Stimulated activated naive CD4-positive, alpha-beta T cell (primary cell): ENCODE measurements at places on chromosomes 4 and X.

DNA sequence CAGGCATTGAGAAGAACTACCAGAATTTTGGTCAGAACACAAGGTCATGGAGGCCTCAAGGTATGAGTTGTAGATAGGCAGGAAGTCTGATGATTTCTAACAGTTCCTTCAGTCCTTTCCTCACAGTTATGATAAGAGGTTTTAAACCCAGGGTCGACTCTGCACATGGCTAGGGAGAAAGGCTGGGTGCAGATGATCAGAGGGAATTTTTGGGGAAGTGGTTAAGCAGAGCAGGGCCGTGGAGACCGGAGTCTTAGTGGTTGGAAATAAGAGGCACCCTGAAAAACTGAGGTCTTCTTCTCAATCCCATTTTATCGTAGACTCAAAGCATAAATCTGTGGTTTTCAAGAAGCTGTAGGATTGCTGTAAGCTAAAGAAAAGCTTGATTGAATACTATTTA lies 118.5 kb upstream of the ANK2 start:
- no peak for DNase-seq

DNA sequence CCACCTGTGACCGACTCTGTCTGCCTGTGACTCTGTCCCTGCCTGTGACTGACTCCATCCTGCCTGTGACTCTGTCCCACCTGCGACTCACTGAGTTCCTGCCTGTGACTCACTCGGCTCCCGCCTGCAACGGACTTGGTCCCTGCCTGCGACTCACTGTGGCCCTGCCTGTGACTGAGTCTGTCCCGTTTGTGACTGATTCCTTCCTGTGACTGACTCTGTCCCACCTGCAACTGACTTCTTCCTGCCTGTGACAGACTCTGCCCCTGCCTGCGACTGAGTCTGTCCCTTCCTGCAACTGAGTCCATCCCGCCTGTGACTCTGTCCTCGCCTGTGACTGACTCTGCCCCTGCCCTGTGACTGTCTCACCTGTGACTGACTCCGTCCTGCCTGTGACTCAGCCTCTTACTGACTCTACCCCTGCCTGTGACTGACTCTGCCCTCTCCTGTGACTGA lies 9.6 kb upstream of the UVSSA start:
- no peak for DNase-seq

DNA sequence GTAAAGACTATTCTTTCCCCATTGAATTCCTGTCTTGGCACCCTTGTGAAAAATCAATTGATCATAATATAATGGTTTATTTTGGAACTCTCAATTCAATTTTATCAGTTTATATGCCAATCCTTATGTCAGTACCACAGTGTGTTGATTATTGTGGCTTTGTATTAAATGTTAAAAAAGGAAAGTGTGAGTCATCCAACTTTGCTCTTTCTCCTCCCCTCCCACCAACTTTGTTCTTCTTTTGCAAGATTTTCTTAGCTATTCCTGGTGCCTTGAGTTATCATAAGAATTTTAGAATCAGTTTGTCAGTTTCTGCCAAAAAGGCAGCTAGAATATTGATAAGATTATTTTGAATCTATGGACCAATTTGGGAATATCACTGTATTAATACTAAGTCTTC lies 11.2 kb upstream of the RNF175 start:
- DNase-seq, result no peak

GRCh38 chrX:132270699-132271098 lies 51.5 kb upstream of the RAP2C start:
- no peak for DNase-seq

DNA sequence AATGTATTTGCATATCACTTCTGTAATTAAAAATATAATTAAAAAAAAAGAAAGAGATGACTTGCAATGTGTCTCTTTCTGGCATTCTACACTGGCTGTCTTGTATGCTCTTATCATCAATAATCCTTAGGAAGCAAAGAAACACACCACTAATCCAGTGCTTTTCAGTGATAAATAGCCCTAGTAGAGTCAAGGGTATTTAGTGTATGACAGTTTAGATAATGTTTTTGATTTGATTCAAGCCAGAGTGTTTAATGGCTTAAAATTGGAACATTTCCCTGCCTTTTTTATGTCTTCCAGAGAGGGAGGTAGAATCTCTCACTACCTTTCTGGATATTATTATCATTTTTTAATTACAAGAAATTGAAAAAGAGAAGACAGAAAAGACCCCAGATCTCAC lies 48.6 kb upstream of the CXCL8 start:
- no peak for DNase-seq

DNA sequence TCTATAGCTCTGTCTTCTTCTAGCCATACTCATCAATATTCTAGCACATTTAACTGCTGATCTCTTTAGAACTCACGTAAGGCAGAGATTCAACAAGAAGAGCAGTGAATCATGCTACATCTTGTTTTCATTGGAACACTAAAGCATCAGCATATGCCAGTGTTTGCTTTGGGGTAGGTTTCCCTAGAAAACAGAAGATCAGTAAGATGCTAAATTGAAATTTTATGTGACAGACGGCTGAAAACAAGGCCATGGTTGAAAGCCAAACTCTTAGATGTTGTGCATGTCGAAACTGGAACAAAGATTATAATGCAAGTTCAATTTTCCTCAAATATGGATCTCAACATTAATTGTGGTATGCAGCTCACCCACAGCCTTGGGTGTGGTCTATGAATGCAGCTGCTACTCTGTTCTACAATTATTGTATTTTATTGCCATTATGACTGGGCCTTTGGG lies 107.6 kb downstream of the PDLIM5 start:
- no peak for DNase-seq

DNA sequence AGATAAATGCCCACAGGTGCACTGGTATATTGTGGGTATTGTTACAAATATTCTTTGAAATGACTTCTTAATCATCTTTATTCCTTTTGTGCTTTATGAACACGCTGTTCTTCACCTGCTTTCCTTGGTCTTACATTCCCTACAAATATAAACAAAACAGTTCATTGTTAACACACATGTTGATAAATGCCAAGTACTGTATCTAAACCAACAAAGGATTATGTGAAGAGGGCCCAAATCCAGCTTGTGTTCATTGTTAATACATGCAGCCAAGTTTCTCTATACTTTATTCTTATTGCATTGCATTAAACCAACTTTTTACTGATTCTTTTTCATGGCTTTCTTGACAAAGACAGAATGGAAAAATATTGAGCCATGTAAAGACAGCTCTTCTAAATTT lies 42.8 kb downstream of the AREG start:
- DNase-seq, result no peak

GRCh38 chrX:100606753-100607152 lies 22.0 kb downstream of the TNMD start:
- no peak for DNase-seq

GRCh38 chrX:77276742-77277141 lies 170.4 kb upstream of the FGF16 start:
- DNase-seq, result no peak

- DNase-seq, result no peak
Measured at GRCh38 chrX:141619336-141619735, 29.8 kb downstream of the SPANXA2 start.

DNA sequence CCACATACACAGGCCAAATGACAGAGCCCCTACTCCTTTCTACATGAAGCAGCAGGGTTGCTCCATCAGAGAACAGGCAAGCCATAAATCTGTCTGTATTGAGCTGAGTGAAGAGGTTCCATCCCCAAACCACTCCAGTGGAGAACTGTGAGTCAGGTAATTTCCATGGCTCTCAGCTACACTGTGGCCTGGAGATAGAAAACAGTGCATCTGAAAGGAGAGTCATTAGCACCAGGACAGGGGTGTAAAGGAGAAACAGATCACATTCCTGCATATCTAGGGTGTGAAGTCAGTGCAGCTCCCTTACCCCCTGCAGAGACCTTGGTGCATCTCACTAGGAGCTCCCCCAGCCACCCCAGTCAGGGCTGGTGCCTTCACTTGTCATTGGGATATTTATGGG lies 314.7 kb downstream of the CHIC1 start:
- DNase-seq, result no peak

DNA sequence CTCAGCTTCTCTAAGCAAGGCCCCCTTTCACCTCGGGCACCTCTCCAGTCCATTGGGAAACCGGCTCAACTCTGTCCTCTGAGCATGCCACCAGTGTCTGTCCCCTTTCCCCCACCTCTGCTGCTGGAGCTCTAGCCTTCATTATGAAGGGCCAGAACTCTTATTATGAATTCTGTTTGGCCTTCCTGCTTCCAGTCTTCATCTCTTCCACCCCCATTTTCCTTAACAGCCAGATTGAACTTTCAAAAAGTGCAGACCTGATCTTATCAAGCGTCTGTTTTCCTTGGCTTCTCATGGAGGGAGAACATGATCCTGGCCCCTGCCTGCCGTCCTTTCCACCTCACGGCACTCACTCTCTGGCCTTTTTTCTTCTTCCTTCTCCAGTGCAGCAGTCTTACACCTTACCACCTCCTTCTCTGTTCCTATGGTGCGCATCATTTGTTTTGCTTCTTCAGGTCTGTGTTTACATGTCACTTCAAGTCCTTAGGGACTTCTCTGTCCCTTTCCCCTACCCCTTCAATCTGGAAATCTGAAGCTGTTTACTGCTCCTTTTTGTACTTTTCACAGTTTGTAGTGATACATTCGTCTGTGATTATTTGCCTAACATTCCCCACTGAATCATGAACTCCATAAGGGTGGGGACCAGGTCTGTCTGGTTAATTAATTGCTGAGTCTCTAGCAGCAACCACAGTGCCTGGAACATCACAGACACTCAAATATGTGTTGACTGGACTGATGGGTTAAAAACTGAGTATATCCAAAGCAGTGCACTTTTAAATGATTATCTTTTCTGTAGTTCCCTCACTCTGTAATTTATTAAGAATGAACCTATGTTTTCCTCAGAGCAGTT lies 55.8 kb downstream of the FNIP2 start:
- no peak for DNase-seq

DNA sequence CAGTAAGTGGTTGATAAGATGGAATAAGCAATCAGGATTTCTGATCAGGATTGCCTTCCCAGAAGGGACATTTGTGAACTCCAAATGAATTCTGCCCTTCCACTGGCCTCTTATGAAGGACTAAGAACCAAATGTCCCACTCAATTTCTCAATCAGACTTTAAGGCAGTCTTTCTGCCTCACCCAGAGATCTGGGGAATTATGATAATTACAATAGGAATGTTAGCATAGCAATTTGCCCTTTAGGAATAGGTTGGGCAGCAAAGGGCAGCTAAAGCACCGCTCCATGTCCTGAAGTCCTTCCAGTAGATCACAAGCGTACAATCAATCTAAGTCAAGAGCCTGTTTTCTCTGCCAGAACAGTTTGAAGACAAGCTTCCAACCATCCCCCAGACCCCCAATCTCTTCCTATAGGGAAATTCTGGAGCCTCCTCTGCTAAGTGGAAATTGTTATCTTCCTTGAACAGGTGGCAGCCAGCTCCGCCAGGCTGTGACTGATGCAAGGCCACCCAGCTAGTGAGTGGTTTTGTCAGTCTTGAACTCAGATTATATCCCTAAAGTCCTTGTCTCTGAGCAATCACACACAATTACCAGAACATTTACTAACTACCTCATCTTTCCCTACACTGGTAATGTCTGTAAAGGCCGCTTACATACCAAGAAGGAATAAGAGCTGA lies 18.6 kb downstream of the NKX3-2 start:
- DNase-seq, result no peak

- DNase-seq, result no peak
Measured at GRCh38 chr4:77074381-77074831, 1.4 kb downstream of the CCNI start.

- no peak for DNase-seq
Measured at GRCh38 chr4:185665655-185666054, 130.3 kb upstream of the PDLIM3 start.

DNA sequence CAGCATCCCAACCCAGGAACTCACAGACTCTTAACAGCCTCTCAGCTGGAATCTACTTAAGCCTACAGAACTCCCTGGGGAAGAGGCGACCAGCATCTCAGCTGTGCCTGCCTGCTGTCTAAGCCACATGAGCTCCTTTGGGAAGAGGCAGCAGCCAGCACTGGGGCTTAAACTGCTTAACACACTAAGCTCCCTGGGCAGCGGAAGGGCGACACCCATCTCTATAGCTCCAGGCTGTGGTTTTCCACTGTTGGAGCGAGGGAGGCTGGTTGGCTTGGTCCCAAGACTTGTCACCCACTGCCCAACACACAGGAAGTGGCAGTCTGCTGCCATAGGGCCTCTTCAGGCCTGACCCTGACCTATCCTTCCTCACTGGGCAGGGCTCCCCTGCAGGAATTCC lies 1544.1 kb upstream of the ADGRL3 start:
- DNase-seq, result no peak

- no peak for DNase-seq
Measured at GRCh38 chr4:10875144-10875799, 190.7 kb upstream of the CLNK start.

DNA sequence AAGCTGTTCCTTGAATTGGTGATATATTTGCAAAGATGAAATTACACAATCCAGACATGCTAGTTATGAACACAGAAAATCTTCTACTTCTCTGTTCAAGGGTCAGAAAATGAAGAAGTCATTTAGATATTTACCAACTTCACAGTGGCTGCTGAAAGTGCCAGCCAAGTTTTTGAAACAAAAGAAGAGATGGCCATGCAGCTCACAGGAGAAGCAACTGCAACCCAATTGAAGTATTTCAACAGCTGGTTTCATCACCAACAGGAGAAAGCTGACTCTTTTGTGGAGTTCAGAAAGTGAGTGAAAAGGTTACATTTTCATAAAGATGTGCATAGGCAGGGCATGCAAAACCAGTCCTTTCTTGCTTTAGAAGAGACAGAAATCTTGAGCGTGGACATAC lies 70.1 kb upstream of the LSM6 start:
- DNase-seq, result no peak

- no peak for DNase-seq
Measured at GRCh38 chrX:153922932-153923857, 2.9 kb downstream of the ARHGAP4 start.

- DNase-seq, result no peak
Measured at GRCh38 chrX:139194571-139195280, 335.8 kb upstream of the F9 start.

- DNase-seq, result no peak
Measured at GRCh38 chr4:169626331-169627282, 6.2 kb downstream of the CLCN3 start.

GRCh38 chrX:1593286-1594271 lies 2.2 kb downstream of the AKAP17A start:
- no peak for DNase-seq

- DNase-seq, result no peak
Measured at GRCh38 chr4:12588582-12588981, 895.6 kb downstream of the RAB28 start.

DNA sequence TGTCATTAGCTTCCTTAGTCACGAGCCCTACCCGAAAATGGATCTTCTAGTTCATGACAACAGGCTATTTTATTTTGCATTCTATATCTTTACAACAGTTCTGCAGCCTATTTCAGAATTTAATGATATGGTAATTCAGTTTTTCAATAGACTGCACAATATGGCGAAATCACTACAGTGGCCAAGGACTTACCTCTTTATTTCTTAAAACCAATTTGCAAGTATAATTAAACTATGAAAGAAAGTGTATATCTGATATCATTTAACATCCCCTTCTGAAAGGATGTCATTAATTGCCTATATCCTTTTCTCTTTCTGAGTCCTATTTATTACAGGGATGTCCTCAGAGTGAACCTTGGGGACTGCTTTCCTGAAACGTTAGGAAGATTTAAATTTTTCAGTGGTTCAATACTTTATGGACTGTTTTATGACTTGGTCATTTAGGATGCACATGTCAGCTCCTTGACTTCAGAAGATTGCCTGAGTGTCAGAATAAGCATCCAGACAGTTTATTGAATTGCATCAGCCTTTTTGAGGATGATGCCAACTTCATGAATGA lies 190.8 kb upstream of the GEMIN8 start:
- no peak for DNase-seq

- DNase-seq, result no peak
Measured at GRCh38 chrX:155046129-155046810, 19.6 kb downstream of the FUNDC2 start.

GRCh38 chrX:123489011-123489410 lies 243.8 kb downstream of the THOC2 start:
- DNase-seq, result no peak
